Mucosa of gallbladder (tissue), 1 donor: ENCODE measurements at places on chromosomes 3 and 15.

DNA sequence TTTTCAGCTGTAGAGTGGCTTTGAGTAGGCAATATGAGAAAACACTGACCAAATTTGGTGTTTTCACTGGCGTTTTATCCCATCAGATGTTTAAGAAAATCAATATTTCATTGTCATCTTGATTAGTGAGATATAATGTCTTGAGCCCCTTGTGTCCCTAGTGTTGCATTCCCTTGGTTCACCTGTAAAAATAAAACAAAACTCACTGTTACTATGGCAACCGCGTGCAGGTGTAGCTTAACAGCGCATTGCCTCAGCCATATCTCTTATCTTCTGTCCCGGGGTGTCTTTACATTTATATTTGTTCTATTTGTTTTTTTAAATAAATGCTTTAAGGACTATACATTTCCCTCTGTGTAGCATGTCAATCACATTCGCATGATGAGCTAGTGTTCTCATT, 551.6 kb downstream of the ZIC1 start:
- no peak for DNase-seq

DNA sequence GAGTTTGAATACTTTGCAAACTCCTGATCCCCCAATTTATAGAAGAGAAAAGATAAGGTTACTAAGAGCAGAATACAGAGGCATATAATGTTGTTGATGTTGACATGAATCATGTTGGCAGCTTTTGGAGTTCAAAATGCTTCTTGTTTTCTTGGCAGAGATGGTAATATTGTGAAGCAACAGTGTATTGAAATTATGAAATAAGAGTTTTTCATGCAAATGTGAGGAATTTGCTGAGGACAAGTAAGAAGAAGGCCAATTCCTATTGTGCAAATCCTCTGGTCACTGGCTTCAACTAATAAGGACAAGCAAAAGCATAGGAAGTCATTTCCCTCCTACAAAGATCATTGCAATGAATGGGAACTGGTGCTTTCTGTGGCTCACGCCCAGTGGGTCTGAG, 126.9 kb upstream of the CHL1 start:
- DNase-seq: no peak

- no peak for DNase-seq
These were observed 178.5 kb upstream of the RASGRP1 start for GRCh38 chr15:38743147-38743546.

GRCh38 chr3:145767909-145768308, 393.1 kb downstream of the PLOD2 start:
- no peak for DNase-seq

- DNase-seq: no peak
These were observed 31.4 kb upstream of the MANF start for GRCh38 chr3:51353691-51354090.

DNA sequence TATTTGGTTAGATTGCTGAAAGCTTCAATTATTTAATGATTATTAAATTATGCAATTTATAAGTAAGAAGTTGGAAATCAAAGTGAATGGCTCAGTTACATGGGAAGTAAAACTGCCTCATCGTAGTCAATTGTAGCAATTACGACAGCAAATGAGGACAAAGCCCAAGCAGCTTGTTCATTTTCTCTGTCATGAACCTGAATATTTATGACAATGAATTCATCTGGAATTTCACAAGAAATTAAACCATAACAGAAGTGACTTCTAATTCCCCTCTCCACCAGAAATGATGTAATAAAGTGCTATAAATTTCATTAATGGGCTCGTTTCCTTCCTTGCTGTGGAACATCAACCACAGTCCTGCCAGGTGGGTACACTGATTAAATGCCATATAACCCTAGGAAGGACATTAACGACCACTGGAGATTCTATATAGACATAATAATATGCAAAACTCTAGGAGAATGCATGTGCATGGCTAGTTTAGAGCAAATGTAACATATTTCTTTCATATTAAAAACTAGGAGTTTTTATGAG, 273.8 kb upstream of the DCBLD2 start:
- DNase-seq: no peak

- DNase-seq: no peak
These were observed 31.9 kb upstream of the SPTSSB start for GRCh38 chr3:161403251-161403650.

DNA sequence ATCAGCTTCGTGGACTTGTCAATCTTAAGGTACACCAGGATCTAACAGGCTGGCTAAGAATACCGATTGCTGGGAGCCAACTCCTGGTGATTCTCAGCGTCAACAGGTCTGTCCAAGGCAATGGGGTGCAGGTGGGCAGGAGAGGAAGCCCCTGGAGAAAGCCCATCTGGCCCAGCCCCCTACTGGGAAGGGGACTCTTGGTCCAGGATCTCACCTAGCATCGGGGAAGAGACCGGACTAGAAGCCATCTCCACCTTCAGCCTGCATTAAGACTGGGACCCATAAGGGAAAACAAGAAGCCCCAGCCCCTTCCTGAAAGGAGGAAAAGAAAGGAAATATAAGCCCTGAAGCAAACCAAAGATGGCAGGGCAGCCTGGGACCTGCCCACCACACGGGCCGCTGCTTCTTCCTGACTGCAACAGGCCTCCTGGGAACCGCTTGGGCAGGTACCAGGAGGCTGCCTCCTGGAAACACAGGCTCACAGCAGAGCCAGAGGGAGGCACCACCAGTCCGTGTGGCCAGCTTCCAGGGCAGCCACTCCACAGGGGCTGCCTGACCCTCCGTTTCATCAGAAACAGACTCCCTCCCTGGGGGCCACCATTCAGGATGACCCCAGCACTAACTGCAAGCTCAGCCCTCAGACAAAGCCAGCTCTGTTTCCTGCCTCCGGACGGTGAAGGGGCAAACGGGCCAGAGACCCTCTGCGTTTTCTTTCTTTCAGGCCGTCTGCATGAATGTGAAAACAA, 100.2 kb downstream of the LRIG1 start:
- DNase-seq: no peak

GRCh38 chr3:120144267-120144666, 50.0 kb upstream of the GSK3B start:
- DNase-seq: no peak

- DNase-seq: no peak
These were observed 29.3 kb downstream of the SHQ1 start for GRCh38 chr3:72818905-72819304.

DNA sequence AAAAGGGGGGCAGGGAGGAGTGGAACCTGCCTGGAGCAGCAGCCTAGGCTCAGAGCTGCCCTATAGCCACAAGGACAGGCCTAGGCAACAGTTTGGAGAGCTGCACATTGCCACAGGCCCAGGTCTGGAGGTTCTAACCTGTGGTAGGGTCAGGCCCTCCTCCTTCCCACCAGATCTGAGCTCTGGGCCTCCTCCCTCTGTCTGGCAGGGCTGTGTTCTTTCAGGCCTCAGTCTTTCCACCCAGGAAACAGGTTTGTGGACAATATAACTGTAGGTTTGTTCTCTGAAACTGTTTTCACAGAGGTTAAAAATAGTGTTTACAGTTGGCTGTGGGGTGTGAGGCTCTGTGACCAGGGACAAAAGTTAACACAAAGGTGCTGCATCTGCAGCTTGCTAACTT, 9.0 kb upstream of the CAMKV start:
- no peak for DNase-seq

- DNase-seq: no peak
These were observed 20.4 kb upstream of the LAMP3 start for GRCh38 chr3:183182732-183183610.

DNA sequence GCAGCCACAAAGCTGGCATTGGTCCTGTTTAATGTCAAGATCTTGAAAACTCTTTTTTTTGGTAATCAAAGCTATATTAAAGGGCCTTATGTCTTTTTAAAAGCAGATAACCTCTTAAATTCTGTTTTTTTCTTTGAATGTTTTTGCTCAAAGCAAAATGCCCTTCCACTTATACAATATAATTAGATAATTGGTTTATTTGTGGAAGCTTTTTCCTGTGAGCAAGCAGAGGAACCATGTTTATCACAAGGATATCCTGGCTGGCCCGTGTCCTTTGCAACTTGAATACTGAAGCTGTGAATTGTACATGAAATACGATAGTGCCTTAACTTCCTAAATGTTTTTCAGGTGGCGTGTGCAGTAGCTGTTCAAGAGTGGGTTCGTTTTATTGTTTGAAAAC, 2.6 kb downstream of the ST3GAL6 start:
- DNase-seq: no peak

GRCh38 chr3:10949197-10949596, 43.4 kb upstream of the SLC6A1 start:
- no peak for DNase-seq

- no peak for DNase-seq
These were observed 243.4 kb upstream of the P2RY1 start for GRCh38 chr3:152591515-152591914.
